Stimulated activated naive CD4-positive, alpha-beta T cell treated with Interleukin-2 at 50 U/mL for 16 hours (primary cell): ENCODE measurements at places on chromosomes 2 and 18.
A peak's percentile ranks its signal among the peaks of the same experiment; 100 is the strongest.

DNA sequence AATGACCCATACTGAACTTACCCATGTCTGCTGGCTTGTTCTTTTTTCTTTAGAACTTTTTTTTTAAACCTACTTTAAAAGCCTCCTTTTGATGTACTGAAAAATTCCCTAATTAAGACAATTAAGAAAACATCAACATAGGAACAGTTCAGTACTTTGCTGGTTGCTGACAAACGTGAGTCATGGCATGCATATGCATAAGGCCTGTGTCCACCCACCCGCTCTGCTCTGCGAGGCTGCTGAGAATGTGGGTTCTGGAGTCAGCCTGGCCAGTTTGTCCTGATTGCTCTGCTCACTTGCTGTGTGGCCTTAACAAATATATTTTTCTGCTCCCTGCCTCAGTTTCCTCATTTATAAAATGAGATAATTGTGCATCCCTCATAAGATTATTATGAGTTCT lies 27.3 kb downstream of the LAMA3 start:
- no peak for DNase-seq

DNA sequence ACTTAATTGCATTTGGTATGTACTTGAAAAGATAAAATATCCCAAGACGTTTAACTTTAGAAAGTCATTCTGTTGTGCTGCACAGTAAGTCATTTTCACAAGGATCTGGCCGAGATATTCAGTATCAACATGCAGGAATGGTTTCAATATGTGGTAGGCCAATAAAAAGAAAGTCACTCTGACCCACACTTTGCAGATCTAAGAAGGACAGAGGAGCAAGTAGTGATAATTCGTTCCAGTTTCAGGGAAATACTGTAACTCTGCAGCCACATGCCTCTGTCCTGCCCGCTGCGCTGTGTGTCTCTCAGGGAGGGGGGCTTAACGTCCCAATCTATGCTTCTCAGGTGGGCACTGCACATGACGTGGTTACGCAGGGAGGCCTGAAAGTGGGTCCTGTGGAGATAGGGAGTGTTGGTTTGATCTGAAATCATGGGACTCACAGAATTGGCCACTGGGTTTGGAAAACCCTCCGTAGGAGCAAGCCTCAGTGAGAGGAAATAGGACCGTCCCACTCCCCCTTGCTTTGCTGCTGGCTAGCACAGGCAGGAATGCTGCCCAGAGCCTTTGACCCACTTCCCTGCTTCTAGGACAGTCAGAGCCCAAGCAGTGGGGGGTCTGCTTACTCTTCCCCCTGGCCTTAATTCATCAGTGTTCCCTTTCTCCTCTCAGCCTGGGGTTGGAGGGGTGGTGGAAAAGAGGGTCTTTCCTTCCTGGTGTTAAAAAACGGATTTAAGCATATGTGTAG lies 314.7 kb upstream of the SPRED2 start:
- no peak for DNase-seq

- no peak for DNase-seq
These were observed 86.9 kb downstream of the SLC25A12 start for GRCh38 chr2:171807119-171807518.

GRCh38 chr2:218501665-218502064 lies 66.5 kb downstream of the USP37 start:
- no peak for DNase-seq

- peak; percentile 90 for DNase-seq
These were observed 163.8 kb downstream of the FAM210A start for GRCh38 chr18:13562494-13563029.

GRCh38 chr2:101399021-101399799 lies 11.9 kb upstream of the CREG2 start:
- DNase-seq, result no peak

DNA sequence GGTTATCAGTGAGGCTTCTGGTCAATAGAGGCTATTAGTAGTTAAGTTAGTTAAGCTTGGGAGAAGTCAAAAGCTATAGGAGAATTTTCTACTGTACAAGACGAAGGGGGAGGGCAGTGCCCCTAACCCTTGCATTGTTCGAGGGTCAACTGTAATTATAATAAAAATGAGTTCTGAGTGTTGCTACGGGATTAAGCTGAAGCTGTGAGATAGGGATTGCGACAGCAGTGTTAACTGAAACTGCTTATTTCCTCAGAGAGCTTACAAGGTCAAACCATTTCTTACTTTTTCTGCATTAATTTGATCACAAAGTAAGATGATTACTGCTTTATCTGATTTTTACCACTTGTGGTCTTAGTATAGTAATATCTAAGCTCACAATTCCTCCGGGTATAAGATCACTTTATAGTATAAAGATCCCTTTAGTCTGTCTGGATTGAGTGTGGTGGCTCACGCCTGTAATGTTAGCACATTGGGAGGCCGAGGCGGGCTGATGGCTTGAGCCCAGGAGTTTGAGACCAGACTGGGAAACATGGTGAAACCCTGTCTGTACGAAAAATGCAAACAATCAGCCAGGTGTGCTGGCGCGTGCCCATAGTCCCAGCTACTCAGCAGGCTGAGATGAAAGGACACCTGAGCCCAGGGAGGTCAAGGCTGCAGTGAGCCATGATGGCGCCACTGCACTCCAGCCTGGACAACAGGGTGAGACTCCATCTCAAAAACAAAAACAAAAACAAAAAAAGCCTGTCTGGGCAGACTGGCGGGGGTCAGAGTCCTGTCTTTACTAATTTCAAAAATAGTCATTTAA lies 119.5 kb upstream of the TLK1 start:
- DNase-seq, result no peak

- no peak for DNase-seq
These were observed 232.7 kb downstream of the CLIP4 start for GRCh38 chr2:29347774-29348461.

GRCh38 chr2:166106431-166107015 lies 21.3 kb downstream of the SCN1A start:
- DNase-seq, result no peak

- DNase-seq, result no peak
These were observed 60.3 kb upstream of the LYPD6B start for GRCh38 chr2:148978026-148978685.

GRCh38 chr2:15112216-15112615 lies 448.9 kb downstream of the NBAS start:
- DNase-seq, result no peak

- DNase-seq, result no peak
These were observed 27.5 kb upstream of the SLC66A3 start for GRCh38 chr2:11127761-11128160.

DNA sequence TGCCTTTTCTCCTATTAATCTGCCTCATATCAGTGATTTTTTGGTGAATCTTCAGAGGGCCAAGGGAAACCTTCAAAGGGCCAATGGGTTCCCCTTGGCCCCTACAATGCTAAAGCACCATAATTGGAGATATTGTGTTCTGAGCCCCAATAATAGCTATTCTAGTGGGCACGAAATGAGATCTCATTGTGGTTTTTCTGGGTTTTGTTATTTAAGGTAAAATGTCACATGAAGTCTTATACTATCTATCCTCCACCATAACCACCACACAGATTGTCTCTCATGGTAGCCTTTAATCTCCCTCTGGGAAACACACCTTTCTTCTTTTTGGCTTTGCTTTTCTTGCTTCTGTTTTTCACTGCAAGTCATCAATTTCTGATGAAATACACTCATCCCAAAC lies 152.8 kb downstream of the B3GNT2 start:
- DNase-seq, result no peak

- DNase-seq, result peak; percentile 26
These were observed 5.8 kb upstream of the MRPL33 start for GRCh38 chr2:27765621-27766286.

DNA sequence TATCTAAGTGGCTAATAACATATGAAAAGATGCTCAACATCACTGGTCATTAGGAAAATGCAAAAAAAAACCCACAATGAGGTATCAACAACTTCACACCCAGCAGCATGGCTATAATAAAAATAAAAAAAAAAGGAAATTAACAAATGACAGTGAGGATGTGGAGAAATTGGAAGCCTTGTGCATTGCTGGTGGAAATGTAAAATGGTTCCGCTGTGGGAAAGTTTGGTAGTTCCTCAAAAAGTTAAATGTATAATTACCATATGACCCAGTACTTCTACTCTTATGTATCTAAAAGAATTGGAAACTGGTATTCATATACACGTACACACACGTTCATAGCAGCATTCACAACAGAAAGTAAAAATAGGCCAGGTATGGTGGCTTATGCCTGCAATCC lies 15.5 kb upstream of the CACNB4 start:
- no peak for DNase-seq

DNA sequence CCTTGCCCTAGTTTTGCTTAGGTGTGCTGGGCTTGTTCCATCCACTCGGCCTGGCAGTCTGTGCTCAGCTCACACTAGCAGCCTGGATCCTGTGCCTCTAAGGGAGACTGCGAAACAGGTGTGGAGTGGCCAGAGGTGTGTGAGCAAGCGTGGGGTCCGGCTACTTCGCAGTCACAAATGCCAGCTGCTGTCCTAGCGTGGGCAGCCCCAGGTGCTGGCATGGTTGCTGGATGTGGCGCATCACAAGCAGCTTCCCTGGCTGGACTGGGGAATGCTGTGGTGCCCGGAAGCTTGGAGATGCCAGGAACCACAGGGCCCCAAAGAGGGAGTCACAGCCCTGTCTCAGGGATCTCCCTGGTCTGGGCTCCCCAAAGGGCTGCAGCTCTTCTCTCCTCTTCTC lies 119.0 kb upstream of the TMEFF2 start:
- no peak for DNase-seq

- DNase-seq, result no peak
These were observed 1.1 kb upstream of the NEDD4L start for GRCh38 chr18:58042826-58043490.

DNA sequence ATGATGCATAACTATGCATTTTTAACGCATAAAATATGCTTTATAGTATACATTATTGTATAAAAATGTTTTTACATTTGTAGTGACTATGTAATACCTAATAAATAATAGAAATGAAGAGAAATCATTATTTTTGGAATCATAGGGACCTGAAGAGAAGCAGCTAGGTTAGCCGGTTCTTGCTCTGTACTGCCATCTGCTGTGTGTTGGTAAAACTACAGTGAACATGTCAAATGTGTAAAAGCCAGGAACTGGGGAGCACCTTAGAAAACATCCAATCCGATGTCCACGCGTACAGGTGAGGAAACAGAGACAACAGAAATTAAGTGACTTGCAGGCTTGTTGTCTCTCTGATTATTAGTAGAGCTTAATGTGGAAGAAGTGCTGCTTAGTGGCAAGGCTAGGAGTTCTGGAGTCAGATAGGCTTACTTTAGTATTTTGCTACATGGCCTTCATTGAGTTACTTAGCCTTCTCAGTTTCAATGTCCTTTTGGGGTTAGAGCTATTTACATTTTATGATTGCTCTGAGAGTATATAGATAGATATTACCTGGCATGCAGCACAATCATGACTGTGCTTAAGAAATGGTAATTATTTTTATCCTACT lies 386.5 kb downstream of the DLGAP1 start:
- no peak for DNase-seq

DNA sequence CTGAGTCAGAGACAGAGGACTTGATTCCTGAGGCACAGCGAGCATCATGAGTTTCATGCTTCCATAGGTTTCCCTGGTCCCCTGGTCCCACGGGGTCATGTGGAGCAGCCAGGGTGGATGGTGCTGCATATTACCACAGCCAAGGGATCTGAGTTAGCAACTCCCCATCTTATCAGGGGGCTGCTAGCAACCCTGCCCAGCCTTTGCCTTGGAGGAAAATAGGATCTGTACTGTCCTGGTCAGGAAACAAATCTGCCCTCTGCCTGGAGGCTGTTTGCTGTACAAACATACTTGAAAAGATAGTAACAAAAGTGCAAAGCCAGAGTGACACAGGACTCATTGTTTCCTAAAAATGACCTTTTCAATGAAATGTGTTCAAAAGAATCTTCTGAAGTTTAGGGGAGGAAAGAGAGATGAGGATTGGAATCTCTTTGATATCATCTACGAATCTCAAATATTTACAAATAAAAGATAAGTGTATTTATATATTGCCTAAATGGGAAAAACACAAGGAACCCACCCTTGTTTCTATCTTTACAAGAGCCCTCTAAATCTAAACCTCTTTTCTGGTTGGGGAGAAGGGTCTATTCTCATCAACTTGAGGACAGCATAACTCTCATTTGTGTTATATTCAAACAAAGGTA lies 194.8 kb downstream of the CD226 start:
- DNase-seq, result no peak

GRCh38 chr2:133433455-133434451 lies 134.5 kb downstream of the NCKAP5 start:
- DNase-seq, result no peak

DNA sequence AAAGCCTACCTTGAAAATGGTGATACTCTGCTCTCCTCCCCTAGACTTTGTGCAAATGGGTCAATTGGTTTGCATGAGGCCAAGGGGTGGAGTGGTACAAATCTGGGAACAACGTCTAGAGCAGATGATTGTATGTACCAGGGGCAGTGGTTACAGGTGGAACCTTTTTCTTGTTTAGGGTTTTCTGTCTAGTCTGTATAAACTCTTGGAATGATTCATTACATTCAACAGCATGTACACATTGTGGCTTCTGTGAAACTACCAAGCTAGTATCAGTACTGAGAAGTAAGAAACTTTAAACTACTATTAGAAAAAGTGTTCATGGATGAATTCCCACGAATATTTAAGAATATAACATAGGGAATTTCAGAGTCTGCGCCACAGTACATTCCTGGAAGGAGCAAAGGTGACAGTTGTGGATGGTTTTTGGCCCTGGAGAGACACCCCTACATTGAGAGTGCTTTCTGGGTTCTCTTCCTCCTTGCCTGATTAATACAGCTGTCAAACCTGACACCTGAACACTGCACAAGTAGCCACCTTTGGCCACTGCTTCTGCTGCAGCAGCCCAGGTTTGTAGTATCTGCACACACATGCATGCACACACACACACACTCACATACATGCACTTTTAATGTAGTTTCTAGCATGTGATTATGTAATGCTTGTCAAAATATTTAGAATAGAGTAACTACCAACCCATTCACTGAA lies 30.0 kb downstream of the CFAP221 start:
- no peak for DNase-seq

- no peak for DNase-seq
These were observed 340.7 kb upstream of the TRIB2 start for GRCh38 chr2:12376025-12376424.
